ENCODE measurements at places on chromosomes 2 and 18.

DNA sequence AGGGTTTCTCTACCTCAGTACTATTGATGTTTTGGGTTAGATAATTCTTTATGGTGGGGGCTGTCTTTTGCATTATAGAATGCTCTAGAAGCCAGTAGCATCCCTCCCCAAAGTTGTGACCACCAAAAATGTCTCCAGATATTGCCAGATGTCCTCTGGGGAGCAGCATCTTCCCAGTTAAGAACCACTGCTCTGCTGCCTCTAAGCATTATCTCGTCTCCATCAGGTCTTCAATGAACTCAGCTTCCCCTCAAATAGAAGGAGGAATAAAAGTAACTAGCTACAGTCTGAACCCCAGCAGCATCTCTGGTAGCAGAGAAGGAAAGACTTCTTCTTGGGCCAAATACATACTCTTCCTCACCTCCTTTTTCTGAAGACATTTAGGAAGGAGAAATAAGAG lies 244.1 kb downstream of the AGPS start:
- no peak for DNase-seq

GRCh38 chr18:10410472-10411308 lies 43.7 kb upstream of the APCDD1 start:
- DNase-seq, result no peak

GRCh38 chr2:19607931-19608771 lies 249.7 kb upstream of the OSR1 start:
- DNase-seq, result peak; percentile 24

- no peak for DNase-seq
Observed at GRCh38 chr2:62812921-62813825, 107.7 kb downstream of the EHBP1 start.

DNA sequence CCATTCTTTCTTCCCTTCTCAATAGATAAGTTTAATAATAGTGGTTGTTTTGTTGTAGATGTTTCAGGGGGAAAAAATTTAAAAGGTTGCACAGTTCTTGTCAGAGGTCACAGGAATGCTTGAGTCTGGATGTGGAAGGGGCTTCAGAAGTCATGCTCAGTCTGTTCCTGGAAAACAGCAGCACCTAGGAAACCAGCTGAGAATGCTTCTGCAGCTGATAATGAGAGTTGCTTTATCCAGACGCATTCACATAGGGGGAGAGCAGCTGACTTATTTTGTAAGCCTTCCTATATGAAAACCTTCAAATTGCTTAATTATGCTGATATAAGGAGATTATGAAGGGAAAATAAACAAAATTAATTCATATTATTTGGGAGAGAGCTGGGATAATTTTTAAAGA lies 235.5 kb downstream of the GULP1 start:
- DNase-seq, result no peak

DNA sequence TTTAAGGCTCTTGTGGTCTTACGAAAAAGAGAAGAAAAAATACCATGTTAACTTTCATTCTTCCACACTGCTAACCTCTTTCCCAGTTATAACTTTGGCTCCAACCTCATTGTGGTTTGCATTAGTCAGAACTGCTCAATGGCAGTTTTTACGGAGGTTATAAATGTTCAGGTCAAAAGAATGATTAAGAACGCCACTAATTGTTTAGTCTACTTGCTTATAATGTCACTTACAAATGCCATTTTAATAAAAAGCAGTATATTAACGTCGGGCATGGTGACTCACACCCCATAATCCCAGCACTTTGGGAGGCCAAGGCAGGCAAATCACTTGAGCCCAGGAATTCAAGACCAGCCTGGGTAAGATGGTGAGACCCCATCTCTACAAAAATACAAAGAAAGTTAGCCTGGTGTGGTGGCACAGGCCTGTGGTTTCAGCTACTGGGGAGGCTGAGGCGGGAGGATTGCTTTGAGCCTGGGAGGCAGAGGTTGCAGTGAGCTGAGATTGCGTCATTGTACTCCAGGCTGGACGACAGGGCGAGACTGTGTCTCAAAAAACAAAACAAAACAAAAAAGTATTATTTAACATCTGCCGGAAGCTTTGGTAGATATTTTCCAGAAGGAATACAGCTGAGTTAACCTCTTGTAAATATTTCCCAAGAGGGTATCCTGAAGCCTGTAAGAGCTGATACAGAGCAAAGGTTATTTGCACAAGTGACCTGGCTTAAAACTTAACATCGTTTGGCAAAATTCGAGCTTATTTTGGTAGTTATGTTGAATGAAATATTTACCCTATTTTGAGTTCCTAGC lies 5.1 kb downstream of the AGPS start:
- DNase-seq, result no peak

GRCh38 chr2:239190361-239190760 lies 210.5 kb downstream of the HDAC4 start:
- DNase-seq, result no peak

DNA sequence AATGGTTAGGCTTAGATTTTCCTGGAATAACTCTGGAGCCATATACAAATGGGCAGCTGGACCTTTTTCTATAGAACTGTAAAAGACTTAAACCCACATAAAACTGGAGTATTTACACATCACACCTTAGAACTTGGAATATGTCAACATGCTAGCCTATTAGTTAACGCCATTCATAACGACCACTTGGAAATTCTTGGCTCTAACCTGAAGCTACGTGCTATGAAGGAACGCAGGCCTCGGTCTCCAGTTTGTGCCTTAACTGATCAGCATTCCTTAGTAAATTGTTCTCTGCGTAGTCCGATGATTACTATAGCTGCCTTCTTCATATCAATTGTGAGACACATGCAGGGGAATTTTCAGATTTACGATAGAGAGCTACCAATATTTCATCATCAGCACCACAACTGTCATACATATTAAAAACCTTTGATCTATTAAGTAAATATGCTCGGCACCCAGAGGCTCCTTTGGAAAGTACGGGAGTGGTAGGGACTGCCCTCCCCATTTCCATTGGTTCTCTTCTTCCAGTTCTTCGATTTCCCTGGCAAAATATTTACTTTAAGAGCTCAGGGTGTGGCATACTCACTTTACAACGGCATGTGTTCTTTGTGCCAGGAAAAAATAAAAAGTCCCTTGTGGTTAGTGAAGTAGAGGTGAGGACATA lies 17.5 kb upstream of the CCL20 start:
- no peak for DNase-seq

GRCh38 chr2:99431587-99432275 lies 58.1 kb downstream of the REV1 start:
- no peak for DNase-seq

- DNase-seq, result no peak
Observed at GRCh38 chr2:121608367-121608766, 40.9 kb downstream of the CLASP1 start.

GRCh38 chr2:33391529-33392255 lies 84.8 kb upstream of the RASGRP3 start:
- no peak for DNase-seq

DNA sequence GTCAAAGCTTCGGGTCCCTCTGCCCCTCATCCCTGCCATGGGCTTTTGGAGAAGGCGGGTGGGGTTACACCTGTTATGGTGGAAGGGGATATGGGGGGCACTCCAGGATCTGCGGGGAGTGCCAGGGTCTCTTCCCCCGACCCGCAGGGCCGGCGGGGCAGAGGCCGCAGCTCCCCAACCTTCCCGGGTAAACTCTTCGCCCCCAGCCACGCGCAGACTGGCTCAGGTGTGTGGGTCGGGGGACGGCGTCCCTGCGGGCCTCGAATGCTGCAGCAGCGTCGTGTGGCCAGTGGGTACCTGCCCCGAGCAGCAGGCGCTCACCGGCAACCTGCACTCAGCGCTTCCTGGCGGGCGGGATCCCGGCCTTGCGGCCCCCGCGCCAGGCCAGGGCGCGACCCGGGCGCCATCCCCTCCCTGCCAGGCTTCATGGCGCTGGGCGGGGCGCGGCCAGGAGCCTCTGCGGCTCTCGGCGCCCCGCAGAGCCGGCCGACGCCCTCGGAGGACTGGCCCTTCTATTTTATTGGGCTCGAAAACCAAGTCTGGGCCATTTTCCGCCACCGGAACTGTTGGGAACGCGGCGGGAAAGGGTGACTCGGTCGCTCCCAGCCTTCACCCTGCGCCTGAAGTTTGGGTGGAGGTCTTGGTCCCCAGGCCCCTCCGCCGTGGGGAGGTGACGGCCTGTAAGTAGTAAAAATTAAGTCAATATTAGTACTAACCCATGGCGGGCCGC lies 4.5 kb downstream of the GBX2 start:
- no peak for DNase-seq

DNA sequence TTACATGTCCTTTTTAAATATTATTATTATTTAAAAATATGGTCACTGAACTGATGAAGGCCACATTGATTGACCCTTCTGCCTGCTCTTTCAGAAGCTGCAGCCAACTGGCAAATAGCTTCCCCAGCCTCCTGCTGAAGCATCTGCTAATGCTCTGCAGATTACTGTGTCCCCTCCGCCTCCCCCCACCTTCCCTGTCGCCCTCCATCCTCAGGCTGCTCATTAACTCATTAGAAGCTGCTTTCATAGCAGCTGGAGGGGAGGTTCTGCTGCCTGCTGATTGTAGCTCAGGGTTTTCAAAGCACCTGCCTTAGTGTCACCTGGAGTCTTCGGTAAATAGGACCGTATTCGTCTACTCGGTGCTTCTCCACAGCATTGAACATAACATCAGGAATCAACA lies 24.8 kb upstream of the LMAN1 start:
- DNase-seq, result no peak

GRCh38 chr18:74479486-74480148 lies 16.5 kb upstream of the CNDP2 start:
- DNase-seq, result no peak

- DNase-seq, result no peak
Observed at GRCh38 chr2:239466061-239466754, 65.4 kb upstream of the HDAC4 start.

DNA sequence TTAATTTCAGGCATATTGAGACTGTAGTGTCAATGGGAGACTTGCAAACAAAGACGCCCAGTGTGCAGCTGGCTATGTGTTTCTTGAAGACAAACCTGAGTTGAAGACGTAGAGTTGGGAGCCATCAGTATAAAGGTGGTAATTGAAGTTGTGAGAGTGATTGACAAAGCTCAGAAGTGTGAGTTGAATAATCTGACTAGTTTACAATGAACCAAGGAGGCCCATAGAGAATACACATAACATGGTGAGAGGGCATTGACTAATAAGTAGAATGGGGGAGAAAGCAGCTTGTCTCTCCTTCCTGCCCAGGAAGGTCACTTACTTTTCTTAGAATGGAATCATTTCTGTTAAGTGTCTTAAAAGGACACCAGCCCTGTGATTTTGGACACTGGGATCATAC lies 14.1 kb downstream of the SP110 start:
- DNase-seq, result no peak

GRCh38 chr18:37266290-37266689 lies 299.3 kb downstream of the CELF4 start:
- DNase-seq, result no peak

Data from SW 1271 (cell line).